ENCODE measurements at places on chromosomes 3 and 15. TPM values are rescaled to one million over a fixed set of nuclear protein-coding genes. Genes with fewer than 3 reads are reported as not detected.
A peak's percentile ranks its signal among the peaks of the same experiment; 100 is the strongest.

GRCh38 chr3:19526071-19526470 lies 377.8 kb downstream of the KCNH8 start:
- no peak for DNase-seq

- DNase-seq: no peak
Measured at GRCh38 chr3:51773529-51774056, 5.4 kb downstream of the IQCF6 start.

GRCh38 chr3:144317961-144318360 lies 346.3 kb downstream of the DIPK2A start:
- DNase-seq: no peak

- DNase-seq: no peak
Measured at GRCh38 chr3:102545276-102545675, 110.5 kb downstream of the ZPLD1 start.

DNA sequence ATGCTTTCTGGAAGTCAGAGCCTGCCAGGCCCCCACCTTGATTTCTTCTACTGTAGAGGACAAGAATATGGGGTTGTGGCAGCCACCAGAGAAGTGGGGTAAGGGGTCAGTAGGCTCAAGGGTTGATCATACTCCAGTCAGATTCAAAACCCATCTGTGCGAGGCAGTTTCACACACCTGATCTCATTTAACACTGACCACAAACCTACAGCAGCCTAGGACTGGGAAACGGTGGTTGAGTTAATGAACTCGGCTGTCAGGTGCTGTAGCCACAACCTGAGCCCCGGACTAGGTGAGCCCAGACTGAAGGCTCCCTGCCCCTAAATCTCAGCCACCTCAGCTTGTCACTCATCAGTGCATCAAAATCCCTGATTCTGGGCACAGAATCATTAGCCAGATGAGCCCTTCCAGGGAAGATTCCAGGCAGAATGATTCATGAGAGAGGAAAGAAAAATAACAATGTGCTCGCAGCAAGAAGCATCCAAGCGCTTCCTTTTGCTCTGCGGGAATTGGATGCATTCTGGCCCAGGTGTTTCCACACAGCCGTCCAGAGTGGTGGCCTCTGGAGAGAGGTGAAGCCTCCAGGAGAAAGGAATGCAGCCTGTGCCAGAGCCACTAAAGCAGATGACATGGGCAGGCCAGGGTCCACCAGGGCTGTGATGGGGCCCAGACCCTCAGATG lies 102.1 kb downstream of the SRGAP3 start:
- no peak for DNase-seq

DNA sequence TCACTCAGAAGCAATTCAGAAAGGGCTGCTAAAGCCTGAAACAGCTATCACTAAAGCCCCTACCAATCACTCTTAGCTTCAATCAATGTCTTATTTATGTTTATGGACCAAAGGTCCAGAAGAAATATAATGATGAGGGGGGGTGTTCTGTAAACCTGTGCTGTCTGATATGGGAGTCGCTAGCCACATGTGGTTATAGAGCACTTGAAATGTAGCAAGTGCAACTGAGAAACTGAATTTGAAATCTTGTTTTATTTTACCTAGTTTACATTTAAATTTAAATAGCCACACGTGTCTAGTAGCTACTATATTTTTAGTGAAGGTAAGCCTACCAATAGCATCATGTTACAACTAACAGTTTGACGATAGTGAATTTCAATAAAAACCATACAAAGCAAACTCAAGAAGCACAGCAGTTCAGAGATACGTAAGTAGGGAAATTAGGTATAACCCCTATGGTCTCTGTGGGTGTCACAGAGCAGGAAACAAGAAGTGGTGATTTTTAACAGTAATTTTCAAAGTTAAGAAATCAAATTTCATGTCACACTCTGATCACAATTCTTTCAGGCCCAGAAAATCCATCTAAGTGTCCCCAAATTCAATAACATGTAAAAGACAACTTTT lies 3.6 kb downstream of the POU1F1 start:
- no peak for DNase-seq

ANKUB1 gene
- 6.7 TPM for total RNA-seq

IL20RB gene
- 1.3 TPM for total RNA-seq

- DNase-seq: peak; percentile 14
Measured at GRCh38 chr3:54120657-54121413, 1.5 kb upstream of the CACNA2D3 start.

CCDC13 gene
- 4.4 TPM for total RNA-seq

- DNase-seq: no peak
Measured at GRCh38 chr3:160098261-160098908, 109.8 kb downstream of the IL12A start.
